ENCODE measurements at places on chromosomes 2 and 18.

GRCh38 chr18:59218018-59218417, 1.9 kb upstream of the GRP start:
- DNase-seq: no peak

GRCh38 chr2:236997069-236997715, 88.5 kb upstream of the COPS8 start:
- DNase-seq: no peak

DNA sequence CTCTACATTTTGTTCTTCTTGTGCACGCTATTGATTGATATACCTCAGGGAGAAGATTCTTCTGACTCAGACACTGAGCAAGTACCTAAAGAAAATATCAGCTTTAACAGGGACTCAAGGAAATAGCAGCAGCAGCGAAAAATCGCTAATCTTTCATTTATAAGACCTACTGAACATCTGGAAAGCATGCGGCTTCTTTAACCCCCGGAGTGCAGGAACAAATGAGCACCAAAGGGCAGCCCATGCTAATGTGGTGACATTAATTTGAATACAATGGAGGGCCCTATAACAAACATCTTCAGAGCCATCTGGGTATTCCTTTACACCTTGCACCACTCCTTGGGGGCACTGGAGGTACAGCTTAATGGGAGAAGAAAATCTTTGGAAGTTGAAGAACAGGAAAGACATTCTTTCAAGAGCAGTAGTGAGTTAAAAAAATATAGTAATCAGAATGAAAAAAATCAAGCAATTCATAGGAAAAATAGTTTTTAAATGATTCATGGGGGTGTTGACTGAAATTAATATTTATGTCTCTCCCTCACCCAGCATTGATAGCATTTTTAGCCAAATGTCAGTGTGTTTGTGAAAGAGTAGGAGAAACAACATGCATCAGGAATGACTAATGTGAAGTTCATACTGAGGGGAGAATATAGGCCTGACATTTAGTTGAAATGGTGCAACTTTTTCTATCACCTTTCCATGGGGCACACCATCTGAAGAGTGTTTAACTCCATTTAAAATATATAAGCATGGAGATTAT, 281.7 kb downstream of the HRH4 start:
- DNase-seq: no peak

- DNase-seq: no peak
Measured at GRCh38 chr2:184620367-184620766, 22.0 kb downstream of the ZNF804A start.

- DNase-seq: no peak
Measured at GRCh38 chr2:17644997-17645720, 104.7 kb downstream of the VSNL1 start.

- DNase-seq: no peak
Measured at GRCh38 chr2:178386986-178387597, 63.9 kb downstream of the PRKRA start.

- DNase-seq: no peak
Measured at GRCh38 chr18:33983126-33983525, 241.6 kb downstream of the NOL4 start.

GRCh38 chr18:56789004-56789888, 138.1 kb downstream of the WDR7 start:
- DNase-seq: no peak

DNA sequence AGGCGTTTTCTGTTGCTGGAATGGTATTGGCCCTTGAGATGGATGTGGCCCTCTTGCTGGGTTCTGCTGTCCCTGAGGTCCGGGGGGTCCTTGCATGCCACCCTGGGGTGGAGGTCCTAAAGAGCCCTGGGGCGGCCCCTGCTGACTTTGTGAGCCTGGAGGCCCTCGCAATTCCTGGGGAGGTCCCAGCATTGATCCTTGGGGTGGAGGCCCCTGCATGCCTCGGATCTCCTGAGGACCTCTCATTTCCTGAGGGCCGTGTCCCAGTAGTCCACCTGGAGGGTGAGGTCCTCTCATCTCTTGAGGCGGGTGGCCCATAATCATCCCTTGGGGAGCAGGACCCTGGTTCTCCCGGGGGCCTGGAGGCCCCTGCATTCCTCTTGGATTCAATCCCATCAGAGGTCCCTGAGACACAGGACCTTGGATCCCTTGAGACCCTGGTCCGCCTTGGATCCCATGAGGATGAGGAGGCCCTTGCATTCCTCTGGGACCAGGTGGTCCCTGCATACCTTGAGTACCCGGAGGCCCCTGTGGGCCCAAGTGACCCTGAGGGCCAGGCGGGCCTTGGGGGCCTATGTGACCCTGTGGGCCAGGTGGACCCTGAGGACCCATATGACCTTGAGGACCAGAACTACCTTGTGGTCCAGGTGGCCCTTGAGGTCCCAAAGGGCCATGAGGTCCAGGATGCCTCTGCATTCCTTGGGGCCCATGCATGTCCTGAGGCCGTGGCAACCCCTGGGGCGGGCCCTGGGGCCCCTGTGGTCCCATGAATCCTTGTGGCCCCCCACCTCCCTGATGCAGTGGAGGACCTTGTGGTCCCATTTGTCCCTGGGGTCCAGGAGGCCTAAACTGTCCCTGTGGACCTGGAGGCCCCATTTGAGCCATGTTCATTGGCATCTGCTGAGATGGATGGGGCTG, 18.3 kb downstream of the SFT2D3 start:
- DNase-seq: no peak

DNA sequence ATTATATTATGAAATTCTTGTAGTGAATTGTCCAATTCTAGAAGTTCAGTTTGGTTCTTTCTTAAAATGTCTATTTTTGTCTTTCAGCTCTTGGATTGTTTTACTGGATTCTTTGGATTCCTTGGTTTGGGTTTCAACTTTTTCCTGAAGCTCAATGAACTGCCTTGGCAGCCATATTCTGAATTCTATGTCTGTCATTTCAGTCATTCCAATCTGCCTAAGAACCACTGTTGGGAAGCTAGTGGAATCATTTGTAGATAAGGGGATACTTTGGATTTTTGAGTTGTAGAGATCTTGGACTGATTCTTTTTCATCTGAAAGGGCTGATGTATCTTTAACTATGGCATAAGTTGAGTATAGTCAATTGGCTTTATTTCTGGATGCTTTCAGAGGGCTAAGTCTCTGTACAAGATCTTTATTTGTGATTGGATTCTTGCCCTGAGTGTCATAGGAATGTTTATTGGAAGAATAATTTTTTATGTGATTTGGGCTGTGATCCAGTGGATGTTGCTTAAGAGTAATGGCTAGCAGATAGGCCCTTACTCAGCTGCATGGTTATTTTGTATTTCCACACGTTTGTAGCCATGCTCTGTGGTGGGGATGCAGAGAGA, 42.3 kb downstream of the SERPINB7 start:
- DNase-seq: no peak

DNA sequence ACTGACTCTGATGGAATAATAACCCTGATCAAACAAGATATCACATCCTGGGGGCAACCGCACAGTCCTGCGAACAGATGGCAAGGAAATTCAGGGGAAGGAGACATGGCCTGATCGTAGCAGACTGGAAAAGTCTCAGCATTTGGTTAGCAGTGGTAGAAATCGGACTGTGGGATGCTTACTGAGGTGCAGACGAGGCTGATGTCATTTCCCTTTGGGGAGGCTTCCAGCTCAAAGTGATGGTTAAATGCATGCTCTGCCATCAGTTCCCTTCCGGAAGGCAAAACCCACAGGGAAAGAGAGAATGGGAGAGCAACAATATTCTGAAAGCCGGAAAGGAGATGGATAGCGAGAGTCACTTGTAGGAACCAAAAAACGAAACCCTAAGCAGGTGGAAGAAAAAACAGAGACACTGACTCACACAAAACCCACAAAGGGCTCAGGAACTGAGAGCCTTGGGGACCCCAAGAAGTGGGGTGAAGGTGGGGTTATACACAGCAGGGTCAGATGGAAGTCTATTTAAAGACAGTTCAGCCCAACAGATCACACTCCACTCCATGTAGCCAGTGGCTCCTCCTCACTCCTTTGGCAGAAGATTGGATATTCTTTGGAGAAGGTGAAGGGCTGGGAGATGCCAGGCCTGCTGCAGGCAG, 93.1 kb downstream of the INPP5D start:
- DNase-seq: no peak

DNA sequence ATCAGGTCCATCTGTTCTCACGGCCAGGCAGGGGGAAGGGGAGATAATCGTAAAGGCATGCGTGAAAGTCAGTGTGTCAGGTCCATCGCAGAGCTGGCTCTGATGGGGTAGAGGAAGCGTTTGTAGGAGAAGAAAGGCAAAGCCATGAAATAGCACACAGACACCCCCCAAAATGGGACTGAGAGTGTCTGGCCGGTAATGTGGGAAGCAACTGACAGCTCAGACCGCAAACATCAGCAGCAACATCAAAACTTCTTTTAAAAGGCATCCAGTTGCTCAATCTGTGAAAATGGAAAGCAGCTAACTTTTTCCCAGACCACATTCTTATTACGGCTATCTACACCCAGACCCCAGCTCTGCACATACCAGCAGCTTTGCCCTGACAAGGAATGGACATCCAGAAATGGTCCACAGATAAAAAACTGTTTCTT, 232.6 kb downstream of the EN1 start:
- DNase-seq: no peak

- DNase-seq: no peak
Measured at GRCh38 chr2:10604604-10605003, 85.2 kb downstream of the NOL10 start.

GRCh38 chr2:191597186-191597751, 80.7 kb upstream of the NABP1 start:
- DNase-seq: no peak

- no peak for DNase-seq
Measured at GRCh38 chr2:7265286-7265685, 348.1 kb downstream of the RNF144A start.

DNA sequence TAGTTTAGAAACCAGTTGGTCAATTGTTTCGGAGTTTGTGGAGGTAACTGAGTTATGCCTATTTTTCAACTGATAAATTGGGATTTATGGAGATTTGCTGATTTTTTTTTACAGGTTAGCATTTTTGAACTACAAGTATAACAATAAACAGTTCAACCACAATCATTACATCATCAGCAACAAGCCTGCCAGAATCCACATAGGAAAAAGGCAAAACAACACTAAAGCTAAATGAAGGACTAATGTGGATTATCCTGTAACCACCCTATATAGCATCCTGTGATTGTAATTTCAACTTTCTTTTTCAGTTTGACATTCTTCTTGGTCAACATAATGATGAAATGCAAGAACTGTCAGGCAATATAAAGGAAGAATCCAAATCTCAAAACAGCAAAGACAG, 76.5 kb downstream of the CCDC102B start:
- no peak for DNase-seq

DNA sequence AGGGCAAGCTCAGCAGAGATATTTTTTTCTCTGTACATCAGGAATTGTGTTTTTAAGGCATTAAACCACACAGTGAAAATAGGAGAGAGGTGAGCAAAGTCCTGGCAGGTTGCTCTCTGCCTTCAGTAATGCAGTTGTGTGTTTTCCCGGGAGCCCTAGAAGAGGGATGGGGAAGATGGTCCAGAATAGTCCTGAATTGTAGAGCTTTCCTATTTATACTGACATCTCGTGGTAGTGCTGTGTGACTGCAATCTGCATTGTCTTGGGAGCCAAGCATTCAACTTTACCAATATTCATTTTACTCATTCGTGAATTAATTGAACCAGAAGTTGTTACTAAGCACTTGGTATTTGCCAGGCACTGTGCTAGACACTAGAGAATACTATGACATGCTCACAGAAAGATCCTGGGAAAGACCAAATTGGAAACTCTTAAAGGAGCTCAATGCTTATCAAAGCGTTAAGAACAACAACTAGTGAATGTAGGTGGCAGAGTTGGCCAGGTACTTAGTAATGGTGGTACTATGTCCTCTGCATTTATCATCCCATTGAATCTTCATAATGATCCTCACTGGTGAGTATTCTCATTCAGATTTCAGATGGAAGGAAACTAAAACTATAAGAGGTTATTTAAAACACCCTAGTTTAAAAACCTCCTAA, 214.6 kb downstream of the TRIB2 start:
- DNase-seq: no peak

DNA sequence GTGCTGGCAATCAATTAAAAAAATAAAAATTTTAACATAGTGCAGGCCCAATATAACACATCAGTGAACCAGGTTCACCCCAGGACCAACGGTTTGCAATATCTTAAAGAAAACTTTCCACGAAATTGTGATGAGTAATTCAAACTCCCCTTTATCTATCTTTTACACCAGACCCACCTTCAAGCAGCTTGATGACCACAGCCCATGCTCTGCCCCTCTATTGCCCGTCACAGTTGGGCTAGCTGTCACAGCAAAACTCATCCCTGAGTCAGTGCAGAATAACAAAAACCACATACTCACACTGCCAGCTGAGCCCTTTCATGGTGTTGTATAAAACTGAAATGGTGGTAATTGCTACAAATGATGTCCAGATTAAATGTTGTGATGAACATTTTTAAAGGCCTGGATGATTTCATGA, 112.5 kb upstream of the CREB1 start:
- no peak for DNase-seq

- DNase-seq: no peak
Measured at GRCh38 chr2:145815933-145816332, 1296.0 kb upstream of the ZEB2 start.

DNA sequence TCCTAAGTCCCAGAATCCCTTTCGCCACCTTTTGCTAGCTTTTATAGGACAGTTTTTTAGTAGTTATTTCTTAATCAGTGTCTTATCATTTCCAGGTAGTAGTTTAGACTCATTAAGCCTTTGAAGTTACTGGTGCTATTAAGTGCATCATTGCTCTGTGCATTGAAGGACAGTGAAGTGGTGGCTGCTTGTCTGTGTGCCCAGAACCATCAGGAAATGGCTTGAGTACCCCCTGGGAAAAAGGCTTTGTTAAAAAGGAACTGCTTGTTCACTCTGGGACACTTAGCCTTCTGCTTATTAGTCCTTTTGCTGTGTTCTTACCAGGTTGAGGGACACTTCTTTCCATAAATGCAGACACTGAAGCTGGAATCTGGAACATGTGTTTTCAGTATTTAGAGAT, 30.0 kb downstream of the DTNA start:
- no peak for DNase-seq

- no peak for DNase-seq
Measured at GRCh38 chr2:48588745-48589144, 28.9 kb upstream of the GTF2A1L start.

GRCh38 chr2:27990030-27990590, 99.6 kb downstream of the BABAM2 start:
- DNase-seq: no peak

GRCh38 chr2:238075397-238075796, 14.6 kb downstream of the SCLY start:
- no peak for DNase-seq

DNA sequence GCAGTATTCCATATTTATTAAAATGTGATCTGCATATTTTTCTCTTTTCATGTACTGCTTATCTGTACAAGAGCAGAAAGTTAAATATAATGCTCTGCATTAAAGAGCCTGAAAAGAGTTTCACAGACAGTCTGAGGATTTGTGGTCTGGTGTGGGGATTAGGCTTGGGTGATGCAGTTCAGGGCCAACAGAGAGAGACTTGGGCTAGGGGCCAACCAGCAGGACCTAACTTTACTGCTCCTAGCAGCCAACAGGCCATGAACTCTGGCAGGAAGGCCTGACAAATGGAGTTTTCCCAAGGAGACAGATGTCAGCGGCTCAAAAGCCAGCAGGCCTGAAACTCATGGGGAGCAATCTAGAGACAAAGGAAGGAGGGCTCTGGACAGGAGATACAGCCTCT, 169.6 kb downstream of the LRRTM1 start:
- DNase-seq: no peak

- no peak for DNase-seq
Measured at GRCh38 chr2:11998626-11999378, 252.4 kb downstream of the LPIN1 start.

GRCh38 chr18:45482286-45482685, 133.0 kb upstream of the SLC14A2 start:
- no peak for DNase-seq

- no peak for DNase-seq
Measured at GRCh38 chr2:73904952-73905351, 12.1 kb downstream of the ACTG2 start.
